ENCODE measurements at places on chromosomes 16 and 17.

- DNase-seq, result no peak
Measured at GRCh38 chr16:86707171-86707570, 128.8 kb downstream of the FOXL1 start.

DNA sequence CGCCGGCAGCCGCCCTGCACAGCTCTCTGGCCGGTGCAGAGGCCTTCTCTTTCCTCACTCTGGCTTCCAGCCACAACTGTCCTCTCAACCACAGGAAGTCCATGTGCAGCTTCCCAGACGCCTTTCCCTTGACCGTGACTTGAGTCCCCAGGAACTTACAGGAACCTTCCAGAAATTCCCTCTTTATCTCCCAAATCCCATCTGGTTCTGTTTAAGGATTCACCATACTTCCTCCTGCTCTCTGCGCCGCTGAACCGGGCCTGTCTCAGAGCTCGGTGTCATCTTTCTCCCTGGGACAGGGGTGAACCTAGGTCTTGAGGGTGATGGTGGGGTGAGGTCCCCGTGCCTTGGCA is 65.2 kb upstream of the ZNF469 start:
- DNase-seq, result no peak

- no peak for DNase-seq
Measured at GRCh38 chr17:38786372-38786771, 13.0 kb downstream of the PIP4K2B start.

- no peak for DNase-seq
Measured at GRCh38 chr16:47043970-47044684, 70.7 kb upstream of the DNAJA2 start.

- no peak for DNase-seq
Measured at GRCh38 chr17:55545806-55546205, 34.6 kb upstream of the SMIM36 start.

GRCh38 chr17:58249270-58250133 is 11.1 kb downstream of the LPO start:
- peak; percentile 94 for DNase-seq

GRCh38 chr17:40319651-40320540 is 10.9 kb downstream of the RARA start:
- DNase-seq, result no peak

DNA sequence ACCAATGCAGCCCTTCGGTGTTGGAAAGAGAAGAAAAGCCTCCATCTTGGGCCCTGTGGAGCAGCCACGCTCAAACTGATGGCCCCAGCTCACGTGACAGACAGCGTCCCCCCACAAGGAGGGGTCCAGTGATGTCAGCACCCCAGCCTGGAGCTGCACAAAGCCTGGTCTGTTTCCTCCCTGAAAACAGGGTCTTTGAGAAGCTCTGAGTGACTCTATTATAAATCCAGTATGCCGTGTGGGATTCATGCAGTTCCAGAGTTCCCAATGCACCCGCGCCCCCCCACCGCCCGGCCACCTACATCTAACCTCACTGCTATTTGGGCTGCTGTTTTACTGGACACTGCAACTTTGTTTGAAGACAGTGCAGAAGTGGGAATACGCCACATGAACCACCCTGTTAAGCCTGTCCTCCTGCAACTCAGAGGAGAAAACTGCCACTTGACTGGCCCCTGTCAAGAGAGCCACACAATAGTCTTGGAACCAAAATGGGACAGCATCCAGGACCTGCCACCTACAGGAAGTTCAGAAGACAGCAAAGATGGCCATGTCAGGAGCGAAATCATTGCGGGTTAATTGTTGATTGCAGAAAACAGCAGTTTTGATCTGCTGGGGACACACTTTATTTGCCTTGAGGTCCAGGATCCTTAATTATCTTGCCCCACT is 33.1 kb downstream of the PMP22 start:
- DNase-seq, result no peak

GRCh38 chr16:79045191-79045590 is 555.3 kb downstream of the MAF start:
- DNase-seq, result no peak

DNA sequence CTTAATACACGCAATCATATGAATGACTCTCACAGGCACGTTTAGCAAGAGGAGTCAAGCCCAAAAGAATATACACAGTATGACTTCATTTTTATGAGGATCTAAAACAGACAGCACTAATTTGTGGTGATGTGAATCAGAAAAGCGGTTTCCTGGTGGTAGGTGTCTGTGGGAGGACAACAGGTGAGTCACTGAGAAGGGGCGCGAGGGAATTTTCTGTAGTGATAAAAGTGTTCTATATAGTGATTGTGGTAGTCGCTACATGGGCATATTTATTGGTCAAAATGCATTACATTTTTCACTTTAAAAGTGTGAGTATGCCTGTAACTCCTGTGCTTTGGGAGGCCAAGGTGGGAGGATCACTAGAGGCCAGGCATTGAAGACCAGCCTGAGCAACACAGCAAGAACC is 7.6 kb upstream of the TNRC6A start:
- no peak for DNase-seq
